Kidney (tissue), 22 donors: ENCODE measurements at places on chromosomes 11 and 22.

- peak; percentile 38 for DNase-seq
Observed at GRCh38 chr22:40855979-40856512, 393 bp downstream of the ST13 start.

DNA sequence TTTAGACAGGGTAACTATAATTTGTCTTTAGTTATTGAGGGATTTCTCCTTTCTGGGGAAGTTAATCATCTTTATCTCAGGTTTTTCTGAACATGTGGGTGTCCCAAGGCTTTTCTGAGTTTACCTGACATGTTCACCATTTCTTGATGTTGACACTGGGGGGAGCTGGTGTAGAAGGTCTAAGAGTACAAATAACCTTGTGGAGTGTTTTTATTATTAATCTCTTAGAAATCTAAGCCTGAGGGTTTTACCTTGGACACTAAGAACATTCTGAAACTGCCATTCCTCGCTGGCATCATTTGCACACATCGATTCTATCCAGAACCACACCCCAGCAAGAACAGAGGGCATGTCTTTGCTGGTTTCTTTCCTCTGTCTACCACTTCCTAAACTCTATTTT lies 15.6 kb upstream of the C11orf91 start:
- no peak for DNase-seq

DNA sequence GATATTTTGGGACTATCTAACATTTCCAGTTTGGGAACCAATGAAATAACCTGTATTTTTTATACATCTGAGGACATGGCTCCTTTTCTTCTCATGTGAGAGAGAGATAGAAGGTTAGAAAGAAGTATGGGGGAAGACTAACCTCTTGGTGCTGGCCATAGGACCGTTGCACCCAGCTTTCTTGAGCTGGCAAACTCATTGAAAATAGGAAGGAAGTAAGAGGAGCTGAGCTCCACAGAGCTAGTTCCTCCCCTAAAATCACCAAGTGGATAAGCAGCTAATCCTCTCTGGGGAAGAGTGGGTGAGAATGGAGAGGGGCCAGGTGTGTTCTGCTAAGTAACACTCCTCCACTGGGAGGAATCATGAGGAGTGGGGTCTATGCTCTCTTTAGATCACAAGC lies 387.4 kb upstream of the CADM1 start:
- no peak for DNase-seq

- DNase-seq = peak; percentile 72
Observed at GRCh38 chr11:10387206-10388083, 67.6 kb upstream of the AMPD3 start.

- no peak for DNase-seq
Observed at GRCh38 chr11:8759634-8760033, 77.0 kb downstream of the RPL27A start.

DNA sequence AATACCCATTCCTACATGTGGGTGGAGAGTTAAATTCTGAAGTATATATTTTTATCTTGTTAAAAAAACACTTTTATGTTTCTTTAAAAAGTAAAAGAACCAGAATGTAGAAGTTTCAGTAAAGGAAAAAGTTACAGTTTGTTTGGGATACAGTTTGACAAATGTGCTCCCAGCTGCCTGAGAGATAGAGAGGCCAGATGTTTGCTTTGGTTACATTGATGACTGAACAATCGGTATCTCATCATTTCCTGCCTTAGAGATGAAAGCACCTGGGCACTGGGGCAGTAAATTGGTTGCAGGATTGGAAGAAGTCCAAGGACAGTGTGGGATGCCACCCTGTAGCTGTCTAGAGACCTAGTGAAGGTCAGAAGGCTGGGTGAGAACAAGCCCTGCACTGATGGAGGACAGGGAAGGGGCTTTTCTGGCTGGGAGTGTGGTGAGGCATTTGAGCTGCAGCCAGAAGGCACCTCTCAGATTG lies 16.6 kb downstream of the MED15 start:
- DNase-seq = no peak

- DNase-seq = no peak
Observed at GRCh38 chr11:59674291-59674690, 5.5 kb upstream of the PATL1 start.

DNA sequence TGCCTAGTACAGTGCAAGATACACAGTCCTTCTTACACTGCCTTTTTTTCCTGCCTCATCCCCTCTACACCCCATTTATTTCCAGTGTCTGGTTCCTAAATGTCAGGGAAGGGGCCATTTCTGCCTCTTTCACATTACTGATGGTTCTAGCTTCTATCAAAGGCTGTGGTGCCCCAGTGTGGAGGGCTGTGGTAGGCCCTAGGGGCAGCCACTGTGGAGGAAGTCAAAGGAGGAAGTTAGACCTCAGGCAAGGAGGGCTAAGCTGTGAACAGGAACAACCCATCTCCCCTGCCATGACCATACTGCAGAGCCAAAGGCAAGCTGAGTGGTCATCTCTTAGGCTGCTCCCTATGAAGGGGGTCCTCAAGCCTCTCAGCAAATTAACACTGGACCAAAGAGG lies 81.9 kb upstream of the CRTAM start:
- no peak for DNase-seq

DNA sequence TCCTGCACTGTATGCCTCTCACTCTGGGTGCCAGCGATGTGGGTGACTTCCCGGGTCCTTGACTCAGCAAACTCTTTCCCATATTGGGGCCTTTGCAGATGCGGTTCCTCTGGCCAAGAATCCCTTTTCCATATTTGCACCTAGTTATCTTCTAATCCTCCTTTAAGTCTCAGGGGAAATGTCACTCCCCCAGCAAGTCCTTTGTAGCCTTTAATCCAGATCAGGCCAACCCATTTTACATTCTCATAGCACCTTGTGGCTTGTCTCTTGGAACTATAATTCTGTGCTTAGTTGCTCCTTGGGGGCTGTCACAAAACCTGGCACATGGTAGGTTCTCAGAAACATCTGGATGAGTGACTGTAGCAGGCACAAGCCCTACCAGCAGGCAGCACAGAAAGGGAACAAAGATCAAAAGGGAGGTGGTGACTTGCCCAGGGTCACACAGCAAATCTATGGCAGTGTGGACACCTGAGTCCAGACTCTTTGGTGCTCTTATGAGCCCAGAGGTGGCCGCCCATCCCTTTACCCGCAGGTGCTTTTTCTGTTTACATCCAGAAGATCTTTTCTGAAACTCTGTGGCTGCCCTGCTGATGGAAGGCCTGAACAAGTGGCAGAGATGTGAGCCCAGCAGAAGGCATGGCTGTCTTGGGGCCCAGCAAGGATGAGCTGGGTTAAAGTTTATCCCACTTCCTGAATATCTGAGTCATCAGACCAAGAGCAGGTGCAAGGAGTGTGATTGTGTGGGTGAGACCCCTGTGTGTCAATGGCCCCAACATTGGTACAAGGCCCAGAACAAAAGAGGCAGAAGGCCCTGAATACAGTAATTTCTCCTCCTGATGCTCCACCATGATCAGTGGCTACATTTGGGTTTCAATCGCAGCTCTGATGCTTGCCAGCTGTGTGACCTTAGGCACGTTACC lies 78.6 kb upstream of the GRK3 start:
- no peak for DNase-seq

DNA sequence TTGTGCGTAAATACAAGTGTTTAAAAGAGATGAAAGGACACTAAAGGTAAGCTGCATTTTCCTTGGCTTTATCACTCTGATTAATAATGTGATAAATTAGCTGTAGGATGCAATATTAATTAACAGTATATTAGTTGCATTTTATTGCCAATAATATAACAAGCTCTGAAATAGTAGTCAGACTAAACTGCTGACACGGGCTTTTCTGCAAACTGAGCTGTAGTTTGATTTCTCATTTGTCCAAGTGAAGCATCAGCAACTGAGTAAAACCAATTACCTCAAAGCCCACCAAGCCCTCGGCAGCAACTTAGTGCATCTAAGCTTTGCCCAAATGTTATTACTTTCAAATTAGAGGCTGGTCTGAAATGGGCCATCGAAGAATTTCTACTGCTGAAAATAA lies 33.5 kb downstream of the ARL14EP start:
- no peak for DNase-seq

- no peak for DNase-seq
Observed at GRCh38 chr22:26103023-26103422, 66.2 kb upstream of the SEZ6L start.

- no peak for DNase-seq
Observed at GRCh38 chr22:23742505-23743264, 8.2 kb downstream of the ZNF70 start.

DNA sequence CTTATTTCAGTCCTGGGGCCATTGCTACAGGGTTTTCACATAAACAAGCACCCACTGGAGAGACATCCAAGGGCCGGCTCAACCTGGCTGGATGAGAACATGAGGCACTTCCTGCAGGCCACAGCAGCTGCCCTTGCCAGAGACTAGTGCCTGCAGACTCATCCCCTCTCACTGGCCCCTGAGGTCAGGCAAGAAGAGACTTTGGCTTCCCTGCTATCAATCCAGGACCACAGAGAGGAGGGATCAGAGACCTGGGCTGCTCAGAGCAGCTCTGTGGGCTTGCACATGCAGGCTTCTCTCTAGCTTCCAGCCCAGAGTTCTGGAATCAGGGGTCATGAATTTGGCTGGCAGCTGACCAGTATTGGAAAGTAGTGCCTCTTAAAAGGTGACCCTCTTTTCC lies 79.5 kb downstream of the CABIN1 start:
- no peak for DNase-seq

- DNase-seq = no peak
Observed at GRCh38 chr11:47946682-47947559, 33.4 kb upstream of the PTPRJ start.

DNA sequence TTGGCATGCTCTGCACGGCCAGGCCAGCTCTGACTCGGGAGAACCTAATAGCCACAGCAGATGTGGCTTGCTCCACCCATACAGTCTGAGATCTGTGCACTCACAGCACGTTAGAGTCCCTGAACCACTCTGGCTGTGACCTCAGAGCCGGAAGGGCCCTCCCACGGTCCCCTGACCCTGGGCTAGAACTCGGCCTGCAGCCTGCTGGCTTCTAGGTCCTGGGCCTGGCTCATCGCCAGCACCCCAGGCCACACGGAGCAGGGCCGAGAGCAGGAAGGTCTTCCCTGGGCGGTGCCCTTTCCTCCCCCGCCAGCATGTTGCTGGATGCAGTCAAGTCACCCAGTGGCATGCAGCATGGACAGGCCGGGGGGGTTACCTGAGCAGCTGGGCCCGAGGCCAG lies 35.3 kb upstream of the TTLL12 start:
- no peak for DNase-seq

DNA sequence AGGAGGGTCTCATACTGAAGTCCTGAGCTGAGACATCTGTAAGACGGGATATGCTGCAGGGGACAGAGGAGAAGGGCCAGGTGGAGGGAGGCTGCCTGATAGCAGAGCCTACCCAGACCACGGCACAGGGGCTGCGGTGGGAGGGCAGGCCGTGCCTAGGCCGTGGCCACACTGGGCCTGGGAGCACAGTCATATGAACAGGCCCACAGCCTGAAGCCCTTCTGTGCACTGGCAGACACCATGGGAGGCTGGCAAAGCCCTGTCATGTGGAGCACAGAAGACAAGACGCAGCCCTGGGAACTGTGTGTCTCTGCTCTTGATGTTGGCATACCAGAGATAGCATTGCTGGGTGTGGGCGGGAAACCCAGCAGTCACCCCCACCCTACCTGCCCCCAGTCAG lies 3.3 kb downstream of the SPATA19 start:
- no peak for DNase-seq

DNA sequence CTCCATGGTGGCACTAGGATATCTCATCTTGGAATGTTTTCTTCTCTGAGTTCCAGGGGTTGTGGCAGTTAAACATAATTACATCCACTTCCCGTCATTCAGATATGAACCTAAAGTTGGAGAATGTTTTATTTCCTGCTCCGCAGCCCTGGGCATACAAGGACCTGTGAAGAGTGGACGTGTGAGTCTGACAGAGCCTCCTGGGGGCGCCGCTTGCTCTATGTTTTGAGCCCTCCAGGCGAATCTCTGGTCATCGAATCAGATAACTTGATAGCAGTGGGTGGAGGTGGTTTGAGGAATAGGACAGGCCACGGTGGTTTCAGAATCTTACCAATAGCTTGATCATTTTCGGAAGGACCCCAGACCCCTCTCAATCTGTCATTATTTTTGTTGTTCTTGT lies 174.2 kb downstream of the NTM start:
- DNase-seq = no peak

GRCh38 chr11:113141010-113141409 lies 173.4 kb upstream of the TTC12 start:
- no peak for DNase-seq

DNA sequence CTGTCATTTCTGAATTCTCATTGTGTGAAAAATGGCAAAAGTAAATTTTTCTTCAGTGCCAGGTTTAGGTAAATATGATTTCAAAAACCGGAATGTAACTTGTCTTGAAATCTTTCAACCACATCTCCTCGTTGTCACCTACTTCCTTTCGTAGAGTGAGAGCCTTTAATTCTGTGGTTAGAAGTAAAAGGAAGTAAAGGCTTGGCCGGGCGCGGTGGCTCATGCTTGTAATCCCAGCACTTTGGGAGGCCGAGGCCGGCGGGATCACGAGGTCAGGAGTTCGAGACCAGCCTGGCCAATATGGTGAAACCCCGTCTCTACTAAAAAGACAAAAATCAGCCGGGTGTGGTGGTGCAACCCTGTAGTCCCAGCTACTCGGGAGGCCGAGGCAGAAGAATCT lies 29.8 kb downstream of the SGSM3 start:
- no peak for DNase-seq

GRCh38 chr11:110339456-110340250 lies 43.2 kb upstream of the RDX start:
- no peak for DNase-seq

DNA sequence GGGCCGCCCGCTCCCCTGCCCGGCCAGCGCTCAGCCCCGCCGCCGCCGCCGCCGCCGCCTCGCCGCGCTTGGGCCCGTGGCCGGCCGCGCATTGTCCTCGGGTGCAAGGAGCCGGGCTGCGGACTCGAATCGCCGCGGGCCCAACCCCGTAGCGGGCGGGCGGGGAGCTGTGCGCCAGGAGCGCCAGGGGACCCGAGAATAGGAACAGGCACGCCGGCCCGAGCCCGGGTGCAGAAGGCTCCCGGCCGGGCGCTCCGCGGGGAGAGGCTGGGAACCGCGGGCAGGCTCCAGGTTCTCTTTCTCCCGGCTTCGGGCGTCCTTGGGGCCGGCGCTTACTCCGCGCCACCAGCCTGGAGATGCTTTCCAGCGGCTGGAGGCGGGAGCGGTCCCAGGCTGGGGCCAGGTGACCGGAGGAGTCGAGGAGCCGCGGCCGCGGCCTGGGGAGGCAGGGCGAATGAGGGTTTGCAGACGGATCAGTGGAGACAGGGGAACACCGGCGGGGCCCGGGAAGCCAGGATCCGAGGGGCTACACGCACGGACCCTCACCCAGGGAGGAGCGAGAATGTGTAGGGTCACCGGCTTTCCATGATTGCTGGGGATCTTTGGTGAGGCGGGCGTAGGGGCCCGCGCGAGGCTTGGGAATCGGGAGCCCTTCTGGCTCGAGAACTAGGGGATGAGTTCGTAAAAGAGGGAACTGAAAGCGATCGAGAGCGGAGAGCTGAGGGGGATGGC lies 726 bp downstream of the PKNOX2 start:
- DNase-seq = peak; percentile 56
